Pancreas (tissue), 10 donors: ENCODE measurements at places on chromosomes 5 and 9.

GRCh38 chr9:119956111-119956510 is 586.9 kb upstream of the BRINP1 start:
- no peak for DNase-seq

DNA sequence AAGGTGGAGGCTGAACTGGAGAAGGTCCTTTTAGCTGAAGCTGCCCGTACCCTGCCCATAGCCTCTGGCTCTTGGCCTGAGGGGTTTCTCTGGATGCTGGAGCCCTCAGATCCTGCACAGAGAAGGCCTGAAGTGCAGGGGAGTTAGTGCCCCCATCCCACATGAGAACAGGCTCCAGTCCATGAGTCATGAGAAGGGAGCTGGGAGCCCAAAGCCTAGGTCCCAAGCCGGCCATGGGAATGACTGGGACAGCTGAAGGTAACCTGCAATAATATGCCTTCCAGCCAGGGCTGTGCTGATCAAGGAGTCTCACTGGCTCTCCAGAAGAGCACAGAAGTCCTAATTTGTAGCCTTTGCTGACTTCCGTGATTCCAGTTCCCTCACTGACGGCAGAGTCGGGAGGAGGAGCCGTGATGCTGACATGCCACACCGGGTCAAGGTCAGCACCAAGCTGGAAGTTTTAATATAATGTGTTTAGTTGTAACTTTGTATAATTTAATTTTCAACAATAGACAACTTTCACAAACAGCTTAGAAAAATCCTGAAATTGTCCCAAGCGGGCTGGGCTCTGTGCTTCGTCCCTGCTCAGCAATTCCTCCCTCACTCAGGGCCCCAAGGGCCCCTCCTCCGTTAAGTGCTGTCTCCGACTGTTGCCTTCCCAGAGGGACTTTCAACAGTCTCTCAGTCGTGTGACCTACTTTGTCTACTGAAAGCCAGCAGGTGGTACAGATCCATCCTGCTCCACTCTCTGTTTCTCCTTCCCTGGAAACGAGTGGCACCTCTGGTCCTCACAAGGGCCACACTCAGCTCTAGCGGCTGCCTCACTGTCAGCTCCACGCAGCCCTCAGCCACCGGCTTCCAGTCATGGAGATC is 387.8 kb downstream of the GADD45G start:
- no peak for DNase-seq

GRCh38 chr5:122492675-122493074 is 180.6 kb downstream of the SNCAIP start:
- DNase-seq: no peak

GRCh38 chr9:125271081-125271480 is 9.5 kb downstream of the GAPVD1 start:
- no peak for DNase-seq
